ENCODE measurements at places on chromosomes 5 and 9.

DNA sequence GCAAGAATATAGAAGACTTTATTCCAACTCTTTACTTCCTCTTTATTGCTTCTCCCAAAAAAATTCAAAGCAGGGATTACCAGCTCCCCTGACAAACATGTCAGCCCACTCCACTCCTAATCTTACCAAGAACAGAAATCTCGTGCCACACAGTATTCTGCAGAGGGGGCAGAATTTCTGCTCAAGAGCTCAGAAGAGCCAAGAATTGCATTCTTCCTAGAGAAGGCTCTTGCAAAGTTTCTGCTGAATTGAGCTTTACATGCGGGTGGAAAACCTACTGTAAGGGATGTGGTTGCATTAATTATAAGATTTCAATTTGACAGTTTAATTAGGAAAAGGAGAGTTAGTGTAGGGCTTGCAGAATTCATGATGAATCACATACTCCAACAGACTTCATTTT, 428.5 kb downstream of the CETN3 start:
- no peak for DNase-seq

DNA sequence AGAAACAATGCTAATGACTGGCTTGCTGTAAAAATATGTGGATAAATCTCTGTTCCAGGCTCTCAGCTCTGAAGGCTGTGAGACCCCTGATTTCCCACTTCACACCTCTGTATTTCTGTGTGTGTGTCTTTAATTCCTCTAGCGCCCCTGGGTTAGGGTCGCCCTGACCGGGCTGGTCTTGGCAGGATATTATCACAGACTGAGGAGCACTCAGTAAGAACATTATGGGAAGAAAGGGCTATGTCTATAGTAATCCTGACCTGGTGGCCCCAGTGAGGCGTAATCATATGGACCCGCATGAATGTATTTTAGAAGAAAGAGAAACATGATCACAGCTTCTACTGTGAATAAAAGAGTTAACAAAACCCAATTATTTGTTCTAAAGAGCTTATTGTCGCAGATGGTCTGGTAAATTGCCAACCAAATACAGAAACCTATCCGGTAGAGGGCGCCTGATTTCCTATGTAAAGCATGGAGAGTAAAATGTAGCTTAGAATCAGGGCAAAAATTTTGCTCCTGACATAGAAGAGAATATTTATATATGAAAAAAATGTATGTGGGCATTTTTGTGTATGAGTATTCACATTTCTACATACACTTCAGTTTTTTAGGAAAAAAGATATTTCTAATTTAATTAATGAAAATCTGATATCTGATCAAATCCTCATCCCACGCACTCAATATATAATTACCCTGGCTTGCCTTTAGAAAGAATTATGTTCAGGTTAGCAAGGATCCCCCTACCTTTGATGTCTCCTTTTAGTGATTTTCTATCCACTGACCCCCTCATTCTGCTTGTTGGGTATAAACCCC, 5.8 kb upstream of the IFNA1 start:
- DNase-seq = no peak

GRCh38 chr9:125495172-125496119, 211.6 kb downstream of the MAPKAP1 start:
- no peak for DNase-seq

DNA sequence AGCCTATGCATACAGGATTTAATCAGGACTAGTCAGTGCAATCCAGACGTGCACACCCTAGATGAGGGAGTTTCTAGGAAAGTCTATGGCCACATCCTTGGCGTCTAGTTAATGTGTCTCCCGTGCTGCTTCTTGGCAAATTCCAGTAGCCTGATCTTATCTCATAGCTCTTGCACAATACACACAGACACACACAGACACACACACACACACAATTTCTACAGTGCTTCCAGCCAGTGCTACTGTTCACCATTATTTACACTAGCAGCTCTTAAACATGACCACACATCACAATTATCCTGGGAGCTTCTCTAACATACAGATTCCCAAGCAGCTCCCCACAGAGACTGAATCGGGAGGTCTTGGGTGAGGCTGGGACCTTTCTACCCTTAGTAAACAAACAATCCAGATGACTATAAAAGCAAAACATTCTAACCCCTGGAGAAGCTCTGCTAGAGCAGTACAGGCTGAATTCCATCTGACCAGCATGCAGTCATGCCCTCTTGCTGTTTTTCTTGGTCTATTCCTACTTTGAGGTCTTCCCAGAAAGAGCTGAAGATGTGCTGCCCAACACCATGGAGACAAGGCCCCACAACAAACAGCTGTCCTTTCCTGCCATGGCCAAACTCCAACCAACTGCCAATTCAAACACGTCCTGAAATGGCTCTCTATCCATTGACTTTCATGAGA, 236.6 kb downstream of the DEPDC1B start:
- no peak for DNase-seq

DNA sequence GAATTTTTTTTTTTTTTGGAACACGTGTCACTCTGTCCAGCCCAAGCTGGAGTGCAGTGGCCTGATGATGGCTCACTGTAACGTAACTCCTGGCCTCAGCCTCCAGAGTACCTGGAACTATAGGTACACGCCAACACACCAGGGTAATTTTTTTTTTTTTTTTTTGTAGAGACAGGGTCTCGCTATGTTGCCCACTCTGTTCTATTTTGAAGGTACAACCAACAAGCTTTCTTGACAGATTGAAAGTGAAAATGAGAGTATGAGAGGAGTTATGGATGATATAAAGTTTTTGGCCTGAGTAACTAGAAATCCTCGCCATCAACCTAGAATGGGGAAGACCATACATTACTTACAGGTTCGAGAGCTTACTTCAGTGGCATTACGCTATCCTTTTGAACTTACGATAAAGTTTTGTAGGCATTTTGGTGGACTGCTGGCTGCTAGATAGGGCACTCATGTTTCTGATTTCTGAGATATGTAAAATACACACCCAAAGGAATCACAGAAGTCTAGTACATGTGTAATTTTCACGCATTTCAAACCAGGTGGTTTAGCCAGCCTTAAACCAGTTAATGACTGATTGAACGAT, 806 bp upstream of the CDC42SE2 start:
- no peak for DNase-seq

DNA sequence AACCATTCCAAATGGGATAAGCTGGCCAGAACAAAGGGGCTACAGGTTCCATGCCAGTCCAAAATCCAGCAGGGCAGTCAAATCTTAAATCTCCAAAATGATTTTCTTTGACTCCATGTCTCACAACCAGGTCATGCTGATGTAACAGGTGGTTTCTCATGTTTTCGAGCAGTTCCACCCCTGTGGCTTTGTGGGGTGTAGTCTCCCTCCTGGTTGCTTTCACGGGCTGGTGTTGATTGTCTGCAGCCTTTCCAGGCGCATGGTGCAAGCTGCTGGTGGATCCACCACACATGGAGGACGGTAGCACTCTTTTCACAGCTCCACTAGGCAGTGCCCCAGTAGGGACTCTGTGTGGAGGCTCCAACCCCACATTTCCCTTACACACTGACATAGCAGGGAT, 425.5 kb upstream of the FTMT start:
- DNase-seq = no peak

- DNase-seq = no peak
Observed at GRCh38 chr9:89638359-89638758, 33.5 kb downstream of the GADD45G start.

DNA sequence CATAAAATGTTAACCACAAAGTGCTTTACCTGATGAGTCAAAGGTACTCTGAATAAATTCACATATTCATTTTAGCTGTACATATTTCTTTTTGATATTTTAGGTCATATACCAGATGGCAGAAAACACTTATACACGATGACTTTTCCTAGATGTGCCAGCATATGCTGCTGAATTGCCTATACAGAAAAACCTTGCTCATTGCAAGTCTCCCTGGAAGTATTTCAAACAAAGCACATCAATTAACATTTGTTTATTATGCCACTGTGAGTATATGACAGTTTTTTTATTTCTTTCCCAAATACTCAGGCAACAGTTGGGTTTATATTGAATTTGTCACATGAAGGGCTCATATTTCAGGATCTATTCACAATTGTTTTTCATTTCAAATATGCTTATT, 180.8 kb downstream of the TMEM232 start:
- no peak for DNase-seq

GRCh38 chr5:164909673-164910072, 1404.3 kb downstream of the MAT2B start:
- DNase-seq = no peak

- no peak for DNase-seq
Observed at GRCh38 chr9:27019589-27019988, 14.1 kb upstream of the LRRC19 start.

- no peak for DNase-seq
Observed at GRCh38 chr9:76216161-76216649, 178.0 kb downstream of the RFK start.

DNA sequence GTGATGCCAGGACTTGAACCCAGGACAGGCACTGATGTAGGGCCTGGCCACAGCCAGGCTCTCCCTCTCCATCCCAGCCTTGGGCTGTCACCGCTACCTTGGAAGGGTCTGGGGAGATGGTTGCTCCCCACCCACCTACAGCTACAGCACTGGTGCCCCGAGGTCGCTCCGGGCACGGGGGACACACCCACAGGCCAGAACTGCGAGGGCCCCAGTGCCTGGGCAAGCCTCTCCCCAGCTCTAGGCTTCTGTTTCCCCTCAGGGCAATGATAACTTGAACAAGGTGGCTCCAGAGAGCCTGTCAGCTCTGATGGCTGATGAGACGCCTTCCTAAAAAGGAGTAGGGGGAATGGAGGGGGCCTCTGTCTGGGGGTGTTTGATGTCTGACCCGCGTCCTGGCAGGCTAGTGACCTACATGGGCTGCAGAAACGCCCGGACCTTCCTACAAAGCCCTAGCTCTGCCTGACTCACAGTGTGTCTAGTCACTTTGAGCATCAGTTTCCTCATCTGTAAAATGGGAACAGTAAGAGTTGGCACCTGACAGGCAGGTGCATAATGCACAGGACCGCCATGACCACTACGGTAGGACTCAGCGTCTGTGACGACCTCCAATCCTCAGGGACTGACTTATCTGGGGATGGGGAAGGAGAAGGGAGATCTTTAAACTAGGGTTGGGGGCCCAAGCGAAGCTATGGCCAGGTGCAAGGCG, 76.4 kb downstream of the LRSAM1 start:
- DNase-seq = no peak

GRCh38 chr9:2785060-2785950, 58.6 kb downstream of the PUM3 start:
- DNase-seq = no peak

GRCh38 chr5:149326611-149327010, 18.7 kb upstream of the GRPEL2 start:
- DNase-seq = no peak

DNA sequence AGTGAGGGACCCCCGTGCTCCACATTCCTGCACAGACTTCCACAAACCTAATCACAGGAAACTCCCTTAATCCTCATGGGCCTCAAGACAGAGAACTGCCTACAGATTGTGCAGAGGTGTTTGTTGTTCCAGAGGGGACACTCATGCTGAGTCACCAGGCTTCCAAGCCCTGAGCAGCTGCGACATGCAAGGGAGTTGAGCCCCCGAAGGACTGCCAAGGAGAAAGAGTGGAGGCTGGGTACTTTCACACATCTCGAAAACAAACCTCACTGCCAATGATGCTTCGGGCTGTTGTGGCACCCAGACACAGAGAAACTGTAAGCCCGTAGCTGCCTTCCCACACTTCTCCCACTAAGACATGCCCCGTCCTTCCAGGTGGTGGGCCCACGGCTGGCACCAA, 480.8 kb downstream of the CDH12 start:
- no peak for DNase-seq

DNA sequence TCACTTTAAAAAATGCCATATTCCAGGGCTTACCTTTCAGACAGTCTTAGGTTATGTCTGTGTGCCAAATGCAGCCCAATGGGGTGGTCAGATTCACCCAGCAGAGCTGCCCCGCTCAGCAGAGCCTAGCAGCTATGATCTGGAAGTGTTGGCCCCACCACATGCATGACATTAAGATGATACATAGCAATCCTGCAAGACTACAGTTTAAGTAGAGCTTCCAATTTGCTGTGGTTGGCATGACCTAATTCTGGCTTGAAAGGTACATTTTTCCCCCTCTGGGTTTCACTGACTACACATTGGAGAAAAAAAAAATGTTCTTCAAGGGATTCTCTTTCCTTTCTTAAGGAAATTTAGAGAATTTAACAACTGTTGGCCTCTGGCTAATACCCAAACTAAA, 22.5 kb downstream of the MEF2C start:
- DNase-seq = no peak

GRCh38 chr9:19231904-19232822, 1.7 kb downstream of the DENND4C start:
- DNase-seq = no peak

GRCh38 chr9:86939321-86939720, 8.0 kb downstream of the GAS1 start:
- DNase-seq = no peak

DNA sequence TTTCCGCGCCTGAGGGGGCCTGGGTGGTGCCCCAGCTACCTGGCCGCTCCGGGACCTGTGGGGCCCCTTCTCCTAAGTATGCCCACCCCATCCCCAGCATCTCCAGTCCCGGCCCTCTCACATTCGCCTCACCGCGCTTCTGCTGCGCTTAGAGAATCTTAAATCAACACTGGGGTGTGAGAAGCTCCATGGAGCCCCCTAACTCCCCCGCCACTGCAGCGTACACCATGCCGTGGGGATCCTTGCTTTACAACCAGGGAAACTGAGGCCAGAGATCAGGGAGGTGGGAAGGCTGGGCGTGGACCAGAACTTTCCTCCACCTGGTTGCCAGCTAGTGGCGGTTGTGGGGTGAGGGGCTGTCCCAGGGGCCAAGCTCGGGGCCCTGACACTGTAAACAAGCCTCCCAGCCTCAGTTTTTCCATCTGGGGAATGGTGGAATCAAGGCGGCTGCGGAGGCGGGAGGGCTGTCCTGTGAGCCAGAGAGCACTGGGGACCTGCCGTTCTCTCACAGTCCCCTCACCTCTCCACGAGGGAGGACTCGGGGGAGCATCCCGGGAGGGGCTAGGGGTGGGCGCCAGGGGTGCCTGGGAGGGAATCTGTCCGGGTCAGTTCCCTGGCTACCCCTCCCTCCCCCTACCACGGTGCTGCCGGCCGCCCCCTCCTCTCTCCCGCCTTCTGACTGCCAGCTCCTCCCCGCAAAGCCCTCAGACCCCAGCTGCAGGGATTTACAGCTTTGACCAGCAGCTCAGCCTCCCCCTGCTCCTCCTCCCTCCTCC, 161.2 kb downstream of the C9orf50 start:
- no peak for DNase-seq

DNA sequence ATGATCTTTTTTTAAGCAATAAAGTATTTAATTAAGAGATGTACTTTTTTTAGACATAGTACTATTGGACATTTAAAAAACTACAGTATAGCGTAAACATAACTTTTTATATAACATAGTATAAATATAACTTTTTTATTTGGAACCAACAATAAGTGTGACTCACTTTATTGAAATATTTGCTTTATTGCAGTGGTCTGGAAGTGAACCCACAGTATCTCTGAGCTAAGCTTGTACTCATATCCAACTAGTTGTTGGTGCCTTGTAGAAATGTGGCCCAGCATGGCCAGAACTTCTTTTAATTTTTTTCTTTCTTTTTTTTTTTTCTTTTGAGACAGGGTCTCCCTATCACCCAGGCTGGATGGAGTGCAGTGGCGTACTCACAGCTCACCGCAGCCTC, 61.5 kb upstream of the GALNT10 start:
- no peak for DNase-seq

Data from NCI-H1436 treated with DMSO at 0.1 percent for 48 hours (cell line).